ENCODE measurements at places on chromosomes 12 and 14.

DNA sequence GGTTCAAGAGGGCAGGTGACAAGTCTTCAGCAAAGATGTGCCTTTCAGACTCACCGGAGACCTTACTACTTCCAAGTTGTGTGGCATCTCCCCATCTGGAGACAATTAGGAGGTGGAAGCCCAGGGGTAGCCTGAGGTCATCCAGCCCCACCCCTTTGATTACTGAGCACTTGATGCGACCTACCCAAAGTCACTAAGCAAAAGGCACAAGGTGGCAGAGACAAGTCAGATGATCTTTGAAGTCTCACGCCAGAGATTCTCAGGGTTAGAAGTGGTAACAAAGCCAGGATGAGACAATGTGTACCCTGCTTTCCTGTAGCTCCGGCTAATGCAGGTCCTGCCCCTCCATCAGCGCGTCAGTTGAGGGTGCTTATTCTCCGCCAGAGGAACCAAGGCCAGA, 1.4 kb upstream of the FOXN3 start:
- DNase-seq = peak; percentile 44

DNA sequence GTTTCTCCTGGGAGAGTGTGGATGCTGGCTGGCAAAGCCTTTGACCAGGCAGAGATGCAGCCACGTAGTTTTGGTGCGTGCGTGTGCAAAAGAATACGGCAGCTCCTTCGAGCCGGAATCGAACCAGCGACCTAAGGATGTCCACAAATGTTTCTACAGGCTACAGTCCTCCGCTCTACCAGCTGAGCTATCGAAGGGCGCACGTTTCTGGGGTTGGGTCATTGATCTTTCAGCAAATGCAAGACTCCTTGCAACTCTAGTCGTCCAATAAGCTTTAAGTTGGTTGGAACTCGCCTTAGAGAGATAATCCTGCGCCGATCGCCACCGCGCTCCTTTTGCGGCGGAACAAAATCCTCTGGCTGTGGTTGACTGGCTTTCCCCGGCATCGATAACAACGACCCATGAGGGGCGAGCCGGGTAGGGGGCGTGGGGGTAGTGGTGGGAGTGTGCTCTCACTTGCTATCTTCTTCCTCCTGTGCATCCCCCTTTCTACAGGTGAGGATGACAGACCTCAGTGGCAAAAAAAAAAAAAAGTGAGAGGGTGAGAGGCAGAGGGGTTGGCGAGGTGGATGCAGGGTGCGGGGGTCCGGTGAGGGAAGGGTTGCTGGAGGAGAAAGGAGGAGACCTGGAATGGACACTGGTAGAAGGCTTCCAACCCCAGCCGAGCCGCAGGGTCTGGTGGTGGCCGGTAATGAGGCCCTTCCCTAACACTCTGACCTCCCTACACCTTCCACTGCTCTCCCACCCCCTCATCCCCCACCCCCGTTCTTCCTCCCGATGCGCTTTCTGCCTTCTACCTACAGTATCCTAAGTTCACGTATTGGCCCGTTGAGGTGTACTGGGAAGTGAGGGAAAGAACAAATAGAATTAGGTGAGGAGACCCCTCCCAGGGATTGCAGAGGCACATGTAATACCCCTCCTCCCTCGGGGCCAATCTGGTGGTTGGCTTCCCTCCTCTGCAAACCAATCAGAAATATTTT, 11.8 kb upstream of the OR6S1 start:
- DNase-seq = no peak

- DNase-seq = no peak
These were observed 8.8 kb downstream of the SUSD6 start for GRCh38 chr14:69620211-69620611.

- no peak for DNase-seq
These were observed 2.1 kb downstream of the SARNP start for GRCh38 chr12:55815473-55815872.

DNA sequence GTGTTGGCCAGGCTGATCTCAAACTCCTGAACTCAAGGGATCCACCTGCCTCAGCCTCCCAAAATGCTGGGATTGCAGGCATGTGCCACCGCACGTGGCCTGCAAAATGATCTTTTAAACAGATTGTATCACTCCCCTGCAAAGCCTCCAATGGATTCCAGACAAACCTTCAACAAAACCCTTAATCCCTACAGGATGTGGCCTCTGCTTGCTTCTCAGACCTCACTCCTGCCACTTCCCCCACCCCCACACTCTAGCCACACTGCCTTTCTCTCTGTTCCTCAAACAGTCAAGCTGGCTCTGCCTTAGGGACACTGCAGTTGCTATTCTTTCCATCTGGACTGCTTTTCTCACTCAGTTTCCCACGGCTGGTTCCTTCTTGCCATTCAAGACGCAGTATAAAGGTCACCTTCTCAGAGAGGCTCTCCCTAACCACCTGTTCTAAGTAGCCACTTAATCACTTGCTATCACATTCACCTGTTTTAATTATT, 47.3 kb upstream of the TMED10 start:
- DNase-seq = peak; percentile 35

DNA sequence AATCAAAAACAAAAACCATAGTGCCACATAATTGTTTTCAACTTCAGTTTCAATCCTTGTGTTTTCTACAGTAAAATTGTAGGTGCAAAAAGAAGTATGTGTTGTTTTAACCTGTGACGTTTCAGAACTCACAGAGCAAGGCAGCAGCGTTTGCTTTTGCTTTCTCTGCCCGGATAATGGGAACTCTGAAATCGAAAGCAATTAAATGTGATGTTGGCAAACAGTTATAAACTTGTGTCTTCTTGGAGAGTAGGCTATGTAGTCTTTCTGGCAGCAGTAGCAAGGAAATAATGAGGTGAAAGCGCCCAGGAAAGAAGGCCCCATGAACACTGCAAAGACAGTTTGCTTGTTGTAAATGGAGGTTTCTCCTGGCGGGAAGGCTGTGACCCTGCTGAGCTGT, 39.1 kb downstream of the FNTB start:
- no peak for DNase-seq

- DNase-seq = no peak
These were observed 65.2 kb downstream of the EP400 start for GRCh38 chr12:132014915-132015280.
